Coronary artery (tissue), 2 donors: ENCODE measurements at places on chromosomes 16 and 17.

GRCh38 chr16:49283376-49284049, 1.9 kb upstream of the CBLN1 start:
- no peak for DNase-seq

DNA sequence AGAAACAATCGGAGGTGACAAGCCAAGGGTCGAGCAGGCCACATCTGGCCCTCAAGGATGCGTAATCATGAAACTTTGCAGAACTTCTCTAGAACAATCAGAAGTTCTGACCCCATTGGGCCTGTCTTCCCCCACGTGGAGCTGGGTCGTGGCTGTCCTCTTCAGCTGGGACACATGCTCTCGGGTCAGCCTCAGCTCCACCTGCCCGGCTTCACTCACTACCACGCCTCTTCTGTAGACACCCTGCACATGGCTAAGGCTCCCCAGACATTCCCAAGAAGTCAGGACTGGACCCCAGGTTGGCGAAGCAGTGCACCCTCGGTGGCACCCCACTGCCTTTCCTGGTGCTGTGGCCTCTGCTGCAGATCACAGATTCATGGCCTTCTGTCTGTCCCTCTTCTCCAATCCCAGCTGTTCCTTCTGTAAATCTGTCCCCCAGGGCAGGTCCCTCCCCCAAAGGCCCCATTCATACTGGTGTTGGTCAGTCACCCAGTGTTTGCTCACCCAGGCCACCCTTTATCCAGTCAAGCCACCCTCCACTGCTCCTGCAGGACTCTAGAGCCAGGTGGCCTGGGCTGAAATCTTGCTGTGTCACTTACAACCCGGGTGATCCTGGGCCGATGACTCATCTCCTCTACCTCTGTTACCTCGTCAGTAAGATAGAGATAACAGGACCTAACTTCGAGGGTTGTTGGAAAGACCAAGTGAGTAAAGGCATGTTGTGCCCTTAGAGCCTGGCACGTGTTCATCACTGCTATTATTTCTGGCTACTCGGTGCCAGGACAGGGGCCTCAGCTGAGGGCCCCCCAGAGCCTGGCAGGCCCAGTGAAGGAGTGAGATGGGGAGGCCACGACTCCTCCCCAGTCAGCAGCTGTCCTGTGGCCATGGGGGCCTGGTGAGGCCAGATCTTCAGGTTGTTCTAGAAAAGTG, 1.4 kb upstream of the SLC5A11 start:
- DNase-seq = no peak

GRCh38 chr17:28161311-28161710, 118.8 kb downstream of the NLK start:
- DNase-seq = no peak

DNA sequence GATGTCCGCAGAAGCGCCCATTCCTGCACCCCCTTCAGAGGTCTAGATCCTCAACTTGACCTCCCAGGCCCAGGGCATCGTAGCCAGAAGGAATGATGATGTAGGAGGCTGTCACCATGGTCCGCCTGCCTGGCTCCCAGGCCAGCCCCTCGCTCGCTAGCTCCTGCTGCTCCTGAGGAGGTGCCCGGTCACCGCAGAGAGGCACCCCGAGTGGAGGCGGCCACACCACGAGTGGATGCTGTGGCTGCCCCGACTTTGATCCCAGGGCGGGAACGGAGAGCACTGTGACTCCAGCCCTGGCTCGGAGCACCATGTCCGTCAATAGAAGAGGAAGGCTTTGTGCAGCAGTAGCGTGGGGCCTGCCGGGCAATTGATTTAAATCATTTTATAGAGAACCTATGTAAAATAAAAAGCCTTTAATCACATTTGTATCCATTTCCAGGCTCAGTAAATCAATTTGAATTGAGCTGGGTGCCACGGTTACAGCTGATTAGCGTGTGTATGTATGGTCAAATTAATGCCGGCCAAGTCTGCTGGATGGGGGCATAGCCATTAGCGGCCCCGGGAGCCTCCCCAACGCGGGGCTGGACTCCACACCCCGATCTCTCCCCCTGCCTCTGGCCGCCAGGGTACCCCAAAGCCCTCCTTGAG, 122.6 kb upstream of the GSE1 start:
- no peak for DNase-seq
